ENCODE measurements at places on chromosomes 5 and 9. TPM values are rescaled to one million over a fixed set of nuclear protein-coding genes. Genes with fewer than 3 reads are reported as not detected.

The NUTM2F gene
- not detected for total RNA-seq

The UBE2R2 gene
- total RNA-seq = 26.4 TPM

The C6 gene
- total RNA-seq = 1.6 TPM

The FOXD4L5 gene
- not detected for total RNA-seq

GRCh38 chr5:135028791-135029476 is 5.1 kb downstream of the PITX1 start:
- no peak for DNase-seq
- peaks cover 11% of the 10 kb centered on the region for H3K27me3 ChIP-seq
- no peaks in the 10 kb centered on the region for H3K36me3 ChIP-seq
- no peak overlapping the region for H3K27ac ChIP-seq
- H3K4me3 ChIP-seq = no peak overlapping the region
- H3K4me1 ChIP-seq = peaks cover 7% of the 10 kb centered on the region

GRCh38 chr9:116576386-116576785 is 110.7 kb upstream of the TRIM32 start:
- no peaks in the 10 kb centered on the region for H3K4me1 ChIP-seq
- H3K27ac ChIP-seq = no peak overlapping the region
- no peak overlapping the region for H3K4me3 ChIP-seq
- H3K27me3 ChIP-seq = no peaks in the 10 kb centered on the region
- no peak for DNase-seq
- no peaks in the 10 kb centered on the region for H3K36me3 ChIP-seq

DNA sequence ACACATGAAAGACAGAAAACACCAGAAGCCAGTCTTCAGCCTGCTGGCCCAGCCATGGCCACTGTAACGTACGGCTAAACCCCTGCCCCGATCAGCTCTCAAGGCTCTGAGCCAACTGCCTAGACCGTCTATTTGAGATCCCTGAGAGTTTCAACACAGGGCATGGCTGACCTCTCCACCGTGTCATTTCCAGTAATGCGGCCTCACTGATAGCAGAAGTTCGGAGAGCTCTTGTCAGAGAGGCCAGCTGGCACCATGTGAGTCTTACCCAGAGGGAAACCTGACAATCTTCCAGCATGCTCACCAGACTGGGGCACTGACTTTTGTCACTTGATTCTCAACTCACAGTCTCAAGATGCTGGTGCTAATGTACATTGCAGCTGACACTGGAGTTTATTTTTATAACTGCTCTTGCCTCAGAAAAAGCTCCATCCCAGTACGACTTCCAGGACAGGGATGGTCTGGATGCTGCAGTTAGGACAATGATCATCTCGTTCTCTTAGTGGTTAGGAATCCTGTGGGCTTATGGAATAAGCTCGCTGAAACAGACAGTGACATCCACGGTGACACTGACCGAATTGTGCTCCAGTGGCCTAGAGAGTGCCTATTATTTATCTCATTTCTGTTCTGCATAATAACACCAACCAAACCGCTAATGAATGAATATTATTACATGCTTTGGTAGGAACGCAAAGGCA is 372.7 kb downstream of the ICE1 start:
- H3K27me3 ChIP-seq = no peaks in the 10 kb centered on the region
- no peaks in the 10 kb centered on the region for H3K36me3 ChIP-seq
- no peak overlapping the region for H3K4me3 ChIP-seq
- DNase-seq = no peak
- no peak overlapping the region for H3K27ac ChIP-seq
- no peaks in the 10 kb centered on the region for H3K4me1 ChIP-seq

Data from ovary (tissue), 10 donors.